Nasal cavity respiratory epithelium epithelial cell of viscerocranial mucosa (primary cell): ENCODE measurements at places on chromosomes 6 and 20. TPM values are rescaled to one million over a fixed set of nuclear protein-coding genes. Genes with fewer than 3 reads are reported as not detected.

Gene TP53TG5
- not detected in 2 replicates for total RNA-seq

Gene APOM
- 0.28 and 0.34 TPM in 2 replicates for total RNA-seq

Gene PLEKHG1
- total RNA-seq = 9.6 and 34.5 TPM in 2 replicates

Gene ERVFRD-1
- total RNA-seq = not detected in 2 replicates

Gene TMEM170B
- total RNA-seq = 0.34 and 0.43 TPM in 2 replicates

Gene GTSF1L
- not detected in 2 replicates for total RNA-seq

Gene LZTS3
- 13.5 and 14.4 TPM in 2 replicates for total RNA-seq

Gene RBPJL
- total RNA-seq = not detected in 2 replicates

Gene CLPSL1
- total RNA-seq = not detected in 2 replicates

Gene TRAPPC3L
- not detected in 2 replicates for total RNA-seq
